ENCODE measurements at places on chromosomes 16 and 17. TPM values are rescaled to one million over a fixed set of nuclear protein-coding genes. Genes with fewer than 3 reads are reported as not detected.

DNA sequence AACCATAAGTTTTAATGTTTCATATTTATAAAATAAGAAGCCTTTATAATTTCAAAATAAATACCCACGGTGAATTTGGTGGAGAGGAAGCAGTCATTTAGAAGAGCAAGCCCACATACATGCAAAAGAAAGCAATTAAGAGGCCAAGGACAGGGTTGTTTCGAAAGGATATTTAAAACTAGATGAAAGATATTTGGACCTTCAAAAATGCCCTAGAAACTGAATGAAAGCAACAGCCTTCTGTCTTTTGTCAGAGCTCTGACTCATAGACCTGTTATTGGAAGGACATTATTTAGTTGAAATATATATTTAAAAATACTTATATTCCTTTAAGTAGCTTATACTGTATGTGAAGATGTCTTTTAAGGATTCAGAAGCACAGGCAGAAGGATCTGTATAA lies 8.6 kb upstream of the METTL9 start:
- DNase-seq, result no peak

DNA sequence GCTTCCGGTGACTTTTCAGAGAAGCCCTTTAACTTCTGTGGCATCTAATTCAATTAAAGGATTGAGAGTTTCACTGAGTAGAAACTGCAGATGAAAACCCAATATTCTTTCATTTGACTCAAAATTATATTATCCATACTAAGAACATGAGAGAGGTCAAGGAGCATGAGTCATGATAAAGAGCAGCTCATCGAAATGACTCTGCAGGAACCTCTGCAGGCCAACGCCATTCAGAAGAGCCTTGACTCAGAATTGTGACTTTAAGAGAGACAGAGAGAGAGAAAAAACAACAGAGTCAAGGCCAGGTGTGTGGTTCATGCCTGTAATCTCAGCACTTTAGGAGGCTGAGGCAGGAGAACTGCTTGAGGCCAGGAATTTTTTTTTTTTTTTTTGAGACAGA lies 417.2 kb upstream of the XYLT1 start:
- no peak for DNase-seq

DNA sequence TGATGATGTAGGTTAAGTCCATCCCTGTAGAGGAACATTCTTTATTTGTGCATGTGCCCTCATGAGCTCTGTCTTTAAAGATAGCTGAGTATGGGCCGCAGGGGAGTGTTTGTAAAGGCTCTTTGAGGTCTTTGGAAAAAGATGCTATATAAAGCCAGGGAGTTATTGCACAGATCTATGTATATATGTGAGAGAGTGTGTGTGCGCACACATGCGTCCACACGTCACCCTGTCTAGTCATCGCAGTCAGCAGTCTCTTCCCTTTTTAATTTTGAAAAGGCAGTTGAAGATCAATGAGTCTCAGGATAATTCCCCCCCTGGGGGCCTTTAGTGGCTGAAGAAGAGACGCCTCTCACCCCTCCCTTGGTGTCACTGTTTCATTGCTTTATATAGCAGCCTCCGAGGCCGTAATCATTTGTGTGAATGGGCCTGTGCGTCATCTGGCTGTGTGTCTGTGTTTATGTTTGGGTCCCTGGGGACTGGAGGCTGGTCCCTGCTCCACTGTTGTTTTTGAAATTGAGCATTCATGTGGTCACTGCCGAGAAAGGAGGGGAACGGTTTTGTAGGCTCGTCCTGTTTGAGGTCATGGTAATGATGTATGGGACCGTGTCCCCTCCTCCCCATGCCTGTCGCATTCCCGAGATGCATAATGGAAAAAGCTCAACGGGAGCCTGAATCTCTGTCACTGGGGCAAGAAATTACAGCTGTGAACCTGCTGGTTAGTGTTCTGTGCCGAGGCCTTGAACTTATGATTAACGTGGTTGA lies 143.9 kb downstream of the SNX29 start:
- DNase-seq, result peak; percentile 21

- DNase-seq, result no peak
Measured at GRCh38 chr17:49422714-49423113, 8.0 kb upstream of the PHB1 start.

DNA sequence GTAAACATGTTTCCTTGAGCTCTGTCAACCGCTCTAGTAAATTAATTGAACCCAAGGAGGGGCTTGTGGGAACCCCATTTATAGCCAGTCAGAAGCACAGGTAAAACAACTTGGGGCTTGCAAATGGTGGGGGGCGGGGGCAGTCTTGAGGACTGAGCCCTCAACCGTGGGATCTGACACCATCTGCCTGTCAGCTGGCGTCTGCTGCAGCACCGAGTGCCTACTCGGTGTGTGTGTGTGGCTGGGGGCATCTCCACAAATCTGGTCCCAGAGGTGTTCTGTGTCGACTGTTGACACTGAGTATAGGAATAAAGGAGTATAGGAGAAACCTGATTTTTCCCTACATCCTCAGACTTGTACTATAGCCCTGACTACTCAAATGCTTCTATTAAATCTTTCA lies 20.6 kb downstream of the CREBBP start:
- no peak for DNase-seq

- DNase-seq, result peak; percentile 82
Measured at GRCh38 chr17:43694081-43694870, 32.6 kb upstream of the MEOX1 start.

DNA sequence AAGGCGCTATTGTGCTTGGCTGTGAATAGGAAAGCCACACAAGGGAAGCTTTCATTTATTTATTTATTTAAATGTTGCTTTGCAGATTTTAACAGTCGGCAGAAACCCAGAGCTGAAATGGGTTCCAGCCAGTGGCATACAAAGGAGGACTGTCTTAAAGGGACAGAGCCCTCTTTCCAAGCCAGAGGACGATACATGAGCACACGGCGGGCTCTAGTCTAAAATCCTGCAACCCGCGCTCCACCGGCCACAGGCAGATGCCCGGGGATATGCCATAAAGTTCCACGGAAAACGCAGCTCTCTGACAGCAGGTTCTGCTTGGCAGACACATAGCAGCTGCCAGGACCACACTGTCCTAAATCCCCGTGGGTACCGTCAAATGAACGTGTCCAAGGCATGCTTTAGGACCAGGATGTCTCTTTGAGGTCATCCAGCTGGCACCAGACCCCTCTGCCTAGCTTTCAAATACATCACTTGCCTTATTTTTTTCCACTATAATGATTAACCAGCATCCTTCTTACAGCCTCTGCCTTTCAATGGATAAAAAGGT lies 64.6 kb downstream of the CYTH1 start:
- no peak for DNase-seq

Gene AXIN2
- 63.6 TPM for total RNA-seq

DNA sequence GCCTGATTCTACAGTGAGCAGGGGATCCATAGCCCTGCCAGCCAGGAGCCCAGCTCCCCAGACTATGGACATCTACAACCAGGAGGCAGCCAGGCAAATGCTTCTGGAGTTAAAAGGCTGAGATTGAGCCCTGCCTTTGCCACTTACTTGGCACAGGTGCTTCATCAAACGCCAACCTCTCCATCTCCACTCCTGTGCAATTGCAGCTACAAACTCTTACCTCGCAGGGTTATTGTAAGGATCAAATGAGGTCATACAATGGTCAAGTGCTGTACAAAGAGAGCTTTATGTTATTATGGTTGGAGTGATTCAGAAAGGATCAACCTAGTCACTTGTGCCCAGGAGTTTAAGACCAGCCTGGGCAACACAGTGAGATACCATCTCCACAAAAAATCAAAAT lies 9.8 kb upstream of the MYO18A start:
- no peak for DNase-seq

GRCh38 chr16:11016993-11017392 lies 72.6 kb downstream of the CLEC16A start:
- DNase-seq, result peak; percentile 73

- DNase-seq, result no peak
Measured at GRCh38 chr17:82962163-82962720, 117.2 kb upstream of the METRNL start.

Gene SEC14L5
- 0.52 TPM for total RNA-seq

DNA sequence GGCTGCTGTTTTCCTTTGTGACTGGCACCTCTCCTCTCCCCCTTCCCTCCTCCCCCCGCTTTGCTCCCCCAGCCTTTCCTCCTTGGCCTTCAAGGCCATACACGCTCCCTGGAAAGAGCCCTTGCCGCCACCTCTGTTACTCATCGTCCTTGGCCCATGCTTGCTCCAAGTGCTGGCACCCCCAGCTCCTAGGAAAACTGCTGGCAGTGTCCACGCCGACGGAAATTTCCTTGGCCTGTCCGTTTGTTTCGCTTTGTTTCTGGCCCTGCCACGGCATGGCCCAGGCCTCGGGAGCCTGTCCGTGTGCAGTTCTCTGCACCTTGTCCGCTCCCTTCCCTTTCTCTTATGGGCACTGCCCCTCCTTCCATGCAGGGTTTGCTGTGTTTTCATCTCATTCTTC lies 18.0 kb downstream of the CA5A start:
- no peak for DNase-seq

Gene TEDC2
- total RNA-seq, result not detected

Gene CES3
- 3.4 TPM for total RNA-seq

Gene COIL
- 13.3 TPM for total RNA-seq

Gene MAP3K3
- 57.5 TPM for total RNA-seq

DNA sequence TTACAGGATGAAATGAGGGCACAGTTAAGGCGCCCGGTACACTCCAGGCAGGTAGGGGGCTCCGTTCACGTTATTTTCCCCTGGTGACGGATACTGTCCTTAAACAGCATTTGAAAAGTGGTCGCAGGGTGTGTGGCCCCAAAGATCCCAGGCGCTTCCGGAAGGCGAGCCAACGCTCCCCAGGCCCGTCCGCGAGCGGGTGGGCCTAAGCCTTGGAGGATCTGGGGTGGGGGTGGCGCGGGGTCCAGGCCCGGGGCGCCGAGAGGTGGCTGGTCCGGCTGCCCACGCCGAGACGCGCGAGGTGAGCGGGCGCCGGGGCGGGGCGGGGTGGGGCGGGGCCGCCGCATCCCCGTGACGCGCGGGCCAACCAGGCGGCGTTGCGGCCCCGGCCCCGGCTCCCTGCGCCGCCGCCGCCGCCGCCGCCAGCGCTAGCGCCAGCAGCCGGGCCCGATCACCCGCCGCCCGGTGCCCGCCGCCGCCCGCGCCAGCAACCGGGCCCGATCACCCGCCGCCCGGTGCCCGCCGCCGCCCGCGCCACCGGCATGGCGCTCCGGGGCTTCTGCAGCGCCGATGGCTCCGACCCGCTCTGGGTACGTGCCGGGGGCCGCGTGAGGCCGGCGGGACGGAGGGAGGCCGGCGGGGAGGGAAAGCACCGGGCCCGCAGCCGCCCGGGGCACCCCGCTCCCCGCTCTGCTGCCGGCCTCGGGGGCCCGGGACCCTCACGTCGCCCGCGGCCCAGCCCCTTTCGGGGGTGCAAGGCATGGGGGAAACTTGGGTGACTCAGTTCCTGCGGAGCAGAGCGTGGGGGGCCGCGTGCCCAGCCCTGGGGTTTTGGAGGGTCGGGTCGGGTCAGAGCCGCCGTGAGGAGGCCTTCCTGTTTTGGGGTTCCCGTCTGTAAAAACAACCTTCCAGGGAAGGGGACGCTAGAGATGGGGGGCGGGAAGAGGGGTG lies at the start of gene ABCC1:
Gene ABCC1 (plus strand): TSS at position 407 of the 951 bp plus-strand sequence. CDS start 136 bp downstream, at position 543.
- DNase-seq, result peak; percentile 78

Gene PPY
- total RNA-seq, result not detected

Gene ODF4
- total RNA-seq, result not detected

GRCh38 chr16:82895843-82896242 lies 269.1 kb downstream of the CDH13 start:
- DNase-seq, result no peak

DNA sequence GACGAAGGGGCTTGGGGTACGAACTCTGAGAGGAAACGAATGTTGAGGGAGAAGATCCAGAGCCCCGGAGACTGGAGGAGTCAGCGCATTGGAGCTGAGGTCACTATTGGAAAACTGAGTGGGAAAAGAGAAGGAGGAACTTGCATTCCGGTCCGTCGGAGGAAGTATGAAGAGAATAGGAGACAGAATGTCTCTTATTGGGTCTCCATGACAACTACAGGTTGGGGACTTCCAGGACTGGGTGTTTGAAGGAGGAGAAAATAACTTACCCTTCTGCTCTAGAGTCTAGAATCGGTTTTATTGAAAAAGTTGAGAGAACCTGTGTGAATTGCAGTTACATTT lies 537 bp downstream of the GOSR1 start:
- DNase-seq, result no peak

DNA sequence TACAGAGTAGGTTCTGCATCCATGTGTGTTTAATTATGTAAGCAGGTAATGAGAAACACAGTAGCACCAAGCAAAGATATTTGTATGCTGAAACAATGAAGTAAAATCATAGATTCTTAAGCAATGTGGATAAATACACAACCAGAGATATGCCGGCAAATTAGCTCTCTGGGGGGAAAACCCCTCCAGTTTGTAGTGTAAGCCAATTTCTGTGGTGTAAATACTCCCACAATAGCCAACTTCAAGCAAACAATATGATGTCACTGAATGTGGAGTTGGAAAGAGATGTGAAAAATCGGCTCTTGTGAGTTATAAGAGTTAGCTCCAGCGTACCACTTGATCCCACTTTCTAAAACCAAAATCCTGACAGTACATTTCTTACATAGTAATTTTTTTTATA lies 3.9 kb upstream of the KRT38 start:
- DNase-seq, result no peak

Gene MYOCD
- 4.1 TPM for total RNA-seq

DNA sequence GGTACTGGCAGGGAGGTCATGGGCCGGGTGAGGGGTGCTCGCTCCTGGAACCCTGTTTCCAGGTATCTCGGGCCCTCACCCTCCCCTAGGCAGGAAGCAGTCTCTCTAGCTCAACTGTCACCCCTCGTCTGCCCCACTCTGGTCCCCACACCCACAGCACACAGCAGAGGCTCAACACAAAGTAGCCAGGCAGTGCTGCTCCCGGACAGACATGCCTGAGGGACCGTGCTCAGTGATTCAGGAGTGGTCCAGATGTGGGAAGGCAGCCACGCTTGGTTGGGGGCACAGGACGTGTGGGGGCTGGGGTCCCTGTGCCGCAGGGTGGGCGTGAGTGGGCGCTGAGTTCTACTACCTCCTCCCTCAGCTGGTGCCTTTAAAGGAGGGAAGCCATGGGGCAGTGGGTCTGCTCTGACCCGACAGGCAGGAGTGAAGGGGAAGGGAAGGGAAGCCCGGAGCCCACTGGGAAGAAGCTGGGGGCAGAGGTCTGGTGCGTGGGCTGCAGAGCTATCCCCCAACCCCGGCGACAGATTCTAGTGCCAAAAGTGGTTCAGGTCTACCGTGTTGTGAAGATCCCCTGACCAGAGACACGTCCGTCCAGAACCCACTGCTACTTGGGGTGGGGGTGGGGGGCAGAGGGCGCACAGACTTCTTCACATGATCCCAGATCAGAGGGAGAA lies 11.8 kb downstream of the SLC16A3 start:
- DNase-seq, result no peak

DNA sequence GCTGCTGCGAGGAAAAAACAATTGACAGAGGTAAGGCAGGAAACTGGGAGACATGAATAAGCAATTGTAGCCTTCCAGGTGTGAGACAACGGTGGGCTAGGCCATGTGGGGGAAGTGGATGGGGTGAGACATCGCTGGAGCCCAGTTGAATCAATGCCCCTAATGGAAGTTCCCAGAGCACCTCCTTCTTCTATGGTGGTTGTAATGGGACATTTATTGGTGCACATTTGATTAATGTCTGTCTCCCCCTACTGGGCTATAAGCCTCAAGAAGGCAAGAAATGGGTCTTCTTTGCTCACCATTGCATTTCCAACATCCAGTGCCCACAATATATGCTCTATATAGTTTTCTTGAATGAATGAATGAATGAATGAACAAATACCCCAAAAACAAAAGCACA lies 22.7 kb upstream of the CD300E start:
- DNase-seq, result no peak
